ENCODE measurements at places on chromosomes 7 and 10. TPM values are rescaled to one million over a fixed set of nuclear protein-coding genes. Genes with fewer than 3 reads are reported as not detected.

ASIC3 gene
- polyA plus RNA-seq = 3.3 TPM

ZNF804B gene
- polyA plus RNA-seq = 0.37 TPM

CTAGE6 gene
- not detected for polyA plus RNA-seq

SCRN1 gene
- 130 TPM for polyA plus RNA-seq

SPDYE2B gene
- not detected for polyA plus RNA-seq

Measured in neural cell (in vitro differentiated cells).